ENCODE measurements at places on chromosomes 6 and 20.

DNA sequence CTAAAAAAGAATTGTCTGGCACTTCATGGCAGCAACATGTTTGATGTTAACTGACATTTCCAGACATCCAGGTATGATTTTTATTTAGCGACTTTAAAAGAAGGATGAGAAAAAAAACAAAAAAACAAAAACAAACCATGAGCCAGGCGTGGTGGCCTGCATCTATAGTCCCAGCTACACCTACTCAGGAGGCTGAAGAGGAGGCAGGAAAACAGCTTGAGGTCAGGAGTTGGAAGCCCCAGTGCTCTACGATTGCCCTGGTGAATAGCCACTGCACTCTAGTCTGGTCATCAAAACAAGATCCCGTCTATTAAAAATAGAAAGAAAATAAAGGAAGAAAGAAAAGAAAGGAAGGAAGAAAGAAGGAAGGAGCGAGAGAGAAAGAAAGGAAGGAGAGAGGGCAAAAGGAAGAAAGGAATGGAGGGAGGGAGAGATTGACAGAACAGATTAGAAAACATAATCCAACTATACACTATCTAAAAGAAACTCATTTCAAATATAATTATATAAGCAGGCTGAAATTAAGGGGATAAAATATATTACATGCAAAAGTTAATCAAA, 141.6 kb downstream of the TRIM27 start:
- DNase-seq: no peak

DNA sequence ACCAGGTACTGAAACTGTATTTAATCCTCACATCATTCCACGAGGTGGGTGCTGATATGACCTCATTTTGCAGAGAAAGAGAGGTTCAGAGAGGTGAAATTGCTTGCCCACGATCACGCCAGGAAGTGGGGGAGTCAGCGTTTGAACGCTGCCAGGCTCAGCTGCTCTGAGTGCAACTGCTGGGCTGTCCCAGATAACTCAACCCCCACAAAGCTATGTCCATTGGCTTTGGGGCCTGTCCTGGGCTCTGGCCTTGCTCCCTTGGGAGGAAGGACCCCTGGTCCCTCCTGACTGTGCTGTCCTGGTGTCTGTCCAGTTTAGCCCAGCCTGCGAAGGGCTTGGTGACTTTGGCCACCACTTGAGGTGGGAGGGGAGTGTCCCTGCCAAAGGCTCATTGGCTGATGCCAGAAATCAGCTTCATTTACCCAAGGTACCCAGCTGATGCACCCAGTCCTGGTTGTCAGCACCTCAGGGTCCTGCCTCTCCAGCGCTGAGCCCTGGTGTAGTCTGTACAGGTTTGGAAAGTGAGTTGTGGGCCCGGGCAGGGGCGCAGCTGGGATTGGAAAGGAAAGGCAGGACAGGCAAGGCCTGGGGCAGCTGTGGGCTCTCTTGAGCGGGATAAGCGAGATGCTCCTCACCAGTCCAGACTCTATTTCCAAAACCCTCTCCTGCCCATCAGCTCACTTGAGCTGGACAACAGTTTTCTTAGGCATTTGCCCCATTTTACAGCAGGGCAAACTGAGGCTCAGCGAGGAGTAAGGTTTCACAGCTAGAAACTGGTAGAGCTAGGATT, 38.5 kb downstream of the SUN5 start:
- DNase-seq: peak; percentile 37

DNA sequence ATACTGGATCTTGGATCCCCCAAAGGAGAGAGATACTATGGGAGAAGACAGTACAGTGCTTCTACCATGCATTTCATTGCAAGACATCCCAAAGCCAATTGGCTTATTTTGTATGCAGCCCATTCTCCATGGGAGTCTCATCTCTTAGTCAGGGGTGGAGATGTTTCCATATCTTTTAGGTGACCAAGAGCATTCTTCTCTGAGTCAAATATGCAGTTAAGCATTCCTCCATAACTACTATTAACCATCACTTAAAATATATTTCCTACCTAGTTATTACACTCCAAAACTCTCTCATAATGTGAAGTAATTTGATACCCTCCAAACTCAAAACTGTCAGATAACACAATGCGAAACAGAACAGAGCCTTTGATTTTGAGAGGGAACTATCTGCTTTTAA, 542.6 kb downstream of the HDGFL1 start:
- no peak for DNase-seq

DNA sequence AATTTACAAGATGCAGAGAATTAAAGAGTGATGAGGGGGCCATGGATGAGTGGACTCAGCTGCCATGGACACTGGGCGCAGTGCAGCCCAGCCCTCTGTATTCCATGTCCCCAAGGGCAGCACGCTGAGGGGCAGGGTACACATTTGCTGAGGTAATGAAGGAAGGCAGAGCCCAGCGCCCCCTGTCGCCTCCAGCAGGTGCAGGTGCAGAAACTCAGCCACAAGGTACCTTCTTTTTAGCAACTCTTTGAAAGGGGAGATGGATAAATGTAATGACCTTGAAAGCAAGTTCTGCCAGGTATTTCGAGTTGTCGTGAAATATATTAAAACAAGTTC, 7.1 kb downstream of the CD93 start:
- no peak for DNase-seq

GRCh38 chr6:41940759-41941279, 789 bp downstream of the CCND3 start:
- peak; percentile 47 for DNase-seq

DNA sequence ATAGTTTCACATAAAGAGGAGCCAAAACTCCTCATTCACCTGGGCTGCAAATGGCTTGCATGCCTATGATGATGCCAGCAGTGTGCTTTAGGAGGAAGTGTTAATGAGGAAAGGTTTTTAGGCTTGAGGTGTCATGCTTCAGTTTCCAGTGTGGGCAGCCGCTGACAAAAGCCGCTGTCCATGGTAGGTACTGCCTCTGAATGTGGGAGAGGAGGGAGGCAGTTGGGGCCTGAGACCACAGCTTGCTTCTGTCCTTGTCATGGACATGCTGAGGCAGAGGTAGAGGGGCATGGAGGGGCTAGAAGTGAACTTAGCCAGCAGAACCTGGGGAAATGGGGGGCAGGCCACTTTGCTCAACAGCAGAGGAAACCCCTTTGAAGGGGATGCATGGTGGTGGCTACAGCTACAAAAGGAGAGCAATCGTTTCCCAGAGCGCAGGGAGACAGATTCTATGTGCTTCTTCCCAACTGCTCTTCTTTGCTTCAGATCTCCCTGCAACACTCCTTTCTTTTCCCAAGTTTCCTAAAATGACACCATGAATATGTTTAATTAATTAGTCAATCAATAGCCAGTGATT, 372.1 kb upstream of the CNR1 start:
- no peak for DNase-seq

- DNase-seq: no peak
These were observed 4.1 kb downstream of the SH3BGRL2 start for GRCh38 chr6:79635232-79635543.

DNA sequence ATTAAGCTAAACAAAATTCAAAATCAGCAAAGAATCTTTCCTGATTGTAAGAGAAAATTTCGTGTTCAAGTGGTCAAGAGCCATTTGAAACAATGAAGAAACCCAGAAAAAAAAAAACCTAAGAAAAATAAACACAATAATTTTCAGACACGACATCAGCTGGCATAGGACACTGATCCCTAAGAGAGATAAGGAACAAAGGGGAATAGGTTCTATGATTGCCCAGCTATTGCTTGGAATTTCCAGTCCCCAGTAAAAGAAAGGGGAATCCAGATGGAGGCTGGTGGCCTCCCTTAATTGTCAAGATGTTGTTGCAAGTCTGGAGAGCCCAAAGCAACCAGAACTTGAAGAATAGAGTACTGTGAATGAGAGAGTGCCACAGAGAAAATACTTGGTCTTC, 48.5 kb downstream of the COL12A1 start:
- no peak for DNase-seq

DNA sequence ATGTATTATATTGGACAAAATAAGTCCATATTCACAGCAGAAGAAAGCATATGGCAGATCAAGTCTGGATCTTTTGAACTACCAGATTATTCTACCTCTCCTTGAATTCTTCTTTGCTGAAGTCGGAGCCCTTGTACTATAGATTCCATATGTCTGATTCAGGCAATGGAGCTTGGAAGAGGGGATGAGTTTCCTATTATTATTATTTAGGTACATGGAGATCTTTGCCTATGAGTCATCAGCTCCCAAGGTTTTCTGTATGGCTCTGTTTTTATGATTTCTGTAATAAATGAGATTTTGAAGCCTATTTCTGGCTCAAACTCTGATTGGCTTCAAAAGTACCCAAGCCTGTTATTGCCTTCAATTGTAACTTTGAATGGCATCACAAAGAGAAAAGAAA, 72.0 kb downstream of the OPRM1 start:
- no peak for DNase-seq

DNA sequence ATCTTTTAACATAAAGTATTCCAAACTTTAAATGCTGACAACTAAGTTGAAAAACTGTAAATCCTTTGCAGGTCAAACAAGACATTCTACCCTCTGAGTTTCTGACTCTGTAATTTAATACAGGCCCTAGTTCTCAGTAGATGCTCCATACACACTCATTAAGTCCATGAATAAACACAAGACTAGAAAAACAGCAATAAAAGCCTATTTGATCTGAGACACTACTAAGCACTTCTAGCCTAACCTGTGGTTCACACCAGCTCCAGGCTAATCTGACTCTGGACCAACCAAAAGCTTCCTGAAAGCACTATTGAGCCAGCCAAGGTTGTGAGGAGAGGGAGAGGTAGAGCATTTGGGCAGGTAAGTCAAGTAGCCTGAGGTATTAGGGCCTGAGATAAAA, 103.9 kb downstream of the EPM2A start:
- no peak for DNase-seq

DNA sequence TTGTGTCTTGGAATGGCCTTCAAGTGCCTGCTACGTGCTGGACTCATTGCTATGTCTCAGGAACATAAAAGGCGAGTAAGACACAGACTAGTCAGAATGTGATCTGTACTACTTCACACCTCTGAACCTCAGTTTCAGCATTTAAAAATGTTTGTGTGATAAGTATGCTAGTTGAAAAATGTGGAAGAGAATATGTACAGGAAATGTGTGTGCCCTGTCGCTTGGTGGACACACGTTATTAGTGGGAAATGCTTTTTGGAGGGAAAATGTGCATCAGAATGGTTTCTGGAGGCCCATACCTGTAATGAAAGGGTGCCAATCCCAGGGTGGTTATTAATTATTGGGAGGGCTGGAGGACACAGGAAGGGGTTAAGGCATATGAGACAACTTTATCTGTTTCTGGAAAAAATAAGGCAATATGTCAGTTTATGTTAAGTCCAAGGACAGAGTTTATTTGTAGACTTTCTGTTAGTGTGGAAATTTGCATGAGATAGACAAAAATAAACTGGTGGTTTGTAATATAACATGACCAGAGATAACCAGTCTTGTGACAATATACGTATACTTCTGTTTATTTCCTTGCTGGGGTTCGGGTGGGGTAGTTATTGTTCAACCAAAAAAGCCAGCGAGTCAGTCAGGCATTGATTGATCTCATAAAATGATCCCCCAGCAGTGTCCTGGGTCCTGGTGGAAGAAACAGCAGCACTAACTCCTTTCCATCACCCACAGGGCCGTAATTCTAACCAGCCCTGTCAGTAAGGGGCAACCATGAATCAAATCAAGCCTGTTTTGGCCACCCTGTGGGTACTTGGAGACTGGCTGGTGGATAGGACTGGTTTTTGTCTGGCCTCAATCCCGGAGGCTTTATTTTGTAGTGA, 117.9 kb downstream of the JARID2 start:
- no peak for DNase-seq

GRCh38 chr6:101083533-101084175, 202.5 kb upstream of the ASCC3 start:
- no peak for DNase-seq

- no peak for DNase-seq
These were observed 101.3 kb downstream of the SMOC2 start for GRCh38 chr6:168542301-168542700.

DNA sequence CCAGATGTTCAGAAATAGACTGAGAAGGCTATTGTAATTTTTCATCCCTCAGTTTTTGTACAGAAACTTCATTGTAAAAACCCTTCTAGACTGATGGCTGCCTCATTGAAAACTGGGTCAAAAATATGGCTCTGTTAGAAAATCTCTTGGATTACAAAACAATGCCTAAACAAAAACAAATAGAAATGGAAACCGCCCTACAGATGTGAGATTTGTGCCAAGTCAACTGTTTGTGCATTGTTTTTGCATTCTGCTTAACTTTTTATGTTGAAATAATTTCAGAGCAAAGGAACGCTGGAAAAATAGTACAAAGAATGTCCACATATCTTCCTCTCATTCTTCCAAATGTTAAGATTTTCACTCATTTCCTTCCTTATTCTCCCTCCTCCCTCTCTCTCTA, 425.1 kb downstream of the FOXA2 start:
- no peak for DNase-seq

DNA sequence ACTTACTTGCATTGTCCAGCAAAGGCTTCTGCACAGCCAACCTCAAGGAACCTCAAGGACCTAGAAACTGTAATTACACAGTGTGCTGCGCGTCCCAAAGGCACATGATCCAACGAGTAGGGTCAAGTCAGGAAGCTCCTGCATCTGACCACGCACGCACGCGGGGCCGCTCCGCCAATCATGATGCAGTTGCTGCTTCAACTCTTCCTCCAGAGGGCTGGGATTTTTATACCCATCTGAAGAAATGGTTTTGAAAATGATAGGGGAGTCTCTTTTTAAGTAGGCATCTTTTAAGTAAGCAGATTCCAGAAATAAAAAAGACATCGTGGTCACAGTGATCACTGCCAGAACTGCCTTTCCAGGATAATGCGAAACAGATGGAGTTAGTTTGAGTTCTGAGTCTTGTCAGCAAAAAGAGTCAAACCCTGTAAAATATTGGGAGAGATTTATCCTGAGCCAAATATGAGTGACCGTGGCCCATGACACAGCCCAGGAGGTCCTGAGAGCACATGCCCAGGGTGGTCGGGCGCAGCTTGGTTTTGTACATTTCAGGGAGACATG, 34.0 kb downstream of the KIF25 start:
- DNase-seq: no peak

DNA sequence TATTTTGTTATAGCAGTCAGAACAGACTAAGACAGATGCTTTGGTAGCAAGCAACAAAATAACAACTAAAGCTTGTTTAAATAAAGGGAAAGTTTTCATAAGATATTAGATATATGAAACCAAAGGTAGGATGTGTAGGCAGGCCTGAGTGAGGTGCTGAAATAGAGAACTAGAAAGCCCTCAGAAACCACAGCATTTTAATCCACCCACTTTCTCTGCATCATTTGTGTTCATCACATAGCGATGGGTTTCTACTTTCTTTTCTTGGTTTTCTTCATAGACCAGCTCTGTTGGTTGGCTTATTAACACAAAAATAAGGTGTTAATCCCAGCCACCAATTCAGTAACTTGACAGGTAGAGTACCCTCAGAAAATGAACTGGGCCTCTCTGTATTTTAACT, 58.6 kb downstream of the RPS12 start:
- DNase-seq: no peak

- DNase-seq: no peak
These were observed 21.2 kb upstream of the NFATC2 start for GRCh38 chr20:51563486-51564332.

- DNase-seq: no peak
These were observed 57.6 kb upstream of the FOXP4 start for GRCh38 chr6:41488433-41489119.

DNA sequence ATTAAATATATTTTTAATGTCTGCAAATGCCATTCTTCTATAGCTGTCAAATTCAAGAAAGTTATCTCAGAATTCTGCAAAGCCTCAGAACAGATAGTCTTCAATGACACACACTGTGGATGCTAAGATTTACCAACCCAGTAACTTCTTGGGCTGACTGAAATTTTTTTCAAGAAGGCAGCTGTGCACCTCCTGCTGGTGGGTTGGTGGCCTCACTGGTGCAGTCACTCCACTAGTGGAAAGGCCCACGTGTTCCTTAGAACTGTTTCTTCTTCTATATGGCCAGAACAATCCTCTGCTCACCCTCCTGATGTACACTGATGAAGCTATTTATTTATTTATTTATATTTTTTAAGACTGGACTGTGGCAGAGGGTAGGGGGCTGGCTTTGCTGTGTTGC, 28.1 kb upstream of the MTCL3 start:
- DNase-seq: no peak
